ENCODE measurements at places on chromosomes 13 and 19.

- peak; percentile 33 for DNase-seq
These were observed at the start of gene ERFL for GRCh38 chr19:41928221-41928683. Gene ERFL (minus strand): TSS chr19:41928449. CDS start chr19:41912919, 15,530 bp downstream.

GRCh38 chr19:45881909-45882528 lies 3.9 kb downstream of the IRF2BP1 start:
- no peak for DNase-seq

DNA sequence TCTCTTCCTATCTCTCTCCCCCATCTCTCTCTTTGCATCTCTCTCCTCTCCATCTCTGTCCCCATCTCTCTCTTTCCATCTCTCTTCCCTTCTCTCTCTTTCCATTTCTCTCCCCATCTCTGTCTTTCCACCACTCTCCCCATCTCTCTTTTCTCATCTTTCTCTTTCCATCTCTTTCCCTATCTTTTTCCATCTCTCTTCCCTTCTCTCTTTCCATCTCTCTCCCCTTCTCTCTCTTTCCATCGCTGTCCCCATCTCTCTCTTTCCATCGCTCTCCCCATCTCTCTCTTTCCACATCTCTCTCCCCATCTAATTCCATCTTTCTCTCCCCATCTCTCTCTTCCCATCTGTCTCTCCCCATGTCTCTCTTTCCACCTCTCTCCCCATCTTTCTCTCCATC lies 24.5 kb downstream of the ADGRE3 start:
- no peak for DNase-seq

- no peak for DNase-seq
These were observed 328.1 kb downstream of the TBC1D4 start for GRCh38 chr13:75153834-75154233.

GRCh38 chr13:57918913-57919312 lies 287.4 kb downstream of the PCDH17 start:
- DNase-seq, result no peak

DNA sequence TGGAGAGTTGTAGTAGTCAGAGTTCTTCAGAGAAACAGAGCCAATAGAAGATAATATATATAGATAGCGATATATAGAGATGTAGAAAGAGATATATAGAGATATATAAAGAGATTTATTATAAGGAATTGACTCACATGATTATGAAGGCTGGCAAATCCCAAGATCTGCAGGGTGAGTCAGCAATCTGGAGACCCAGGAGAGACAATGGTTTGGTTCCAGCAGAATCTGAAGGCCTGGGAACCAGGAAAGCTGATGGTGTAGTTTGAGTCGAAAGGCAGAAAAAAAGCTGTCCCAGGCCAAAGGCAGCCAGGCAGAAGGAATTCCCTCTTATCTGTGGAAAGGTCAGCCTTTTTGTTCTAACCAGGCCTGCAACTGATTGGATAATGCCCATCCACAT lies 194.1 kb downstream of the NUFIP1 start:
- DNase-seq, result no peak

GRCh38 chr13:34164582-34164981 lies 346.6 kb downstream of the RFC3 start:
- no peak for DNase-seq

Data from stimulated activated CD8-positive, alpha-beta memory T cell treated with anti-CD3 and anti-CD28 coated beads, Interleukin-12 subunit alpha, Interleukin-12 subunit beta, amount 100 ng/mL, for 4 hours (primary cell).